ENCODE measurements at places on chromosomes 7 and 10.

- DNase-seq = no peak
Observed at GRCh38 chr7:108010377-108010776, 7.4 kb upstream of the LAMB1 start.

GRCh38 chr10:116029826-116030225, 243.2 kb downstream of the GFRA1 start:
- DNase-seq = no peak

DNA sequence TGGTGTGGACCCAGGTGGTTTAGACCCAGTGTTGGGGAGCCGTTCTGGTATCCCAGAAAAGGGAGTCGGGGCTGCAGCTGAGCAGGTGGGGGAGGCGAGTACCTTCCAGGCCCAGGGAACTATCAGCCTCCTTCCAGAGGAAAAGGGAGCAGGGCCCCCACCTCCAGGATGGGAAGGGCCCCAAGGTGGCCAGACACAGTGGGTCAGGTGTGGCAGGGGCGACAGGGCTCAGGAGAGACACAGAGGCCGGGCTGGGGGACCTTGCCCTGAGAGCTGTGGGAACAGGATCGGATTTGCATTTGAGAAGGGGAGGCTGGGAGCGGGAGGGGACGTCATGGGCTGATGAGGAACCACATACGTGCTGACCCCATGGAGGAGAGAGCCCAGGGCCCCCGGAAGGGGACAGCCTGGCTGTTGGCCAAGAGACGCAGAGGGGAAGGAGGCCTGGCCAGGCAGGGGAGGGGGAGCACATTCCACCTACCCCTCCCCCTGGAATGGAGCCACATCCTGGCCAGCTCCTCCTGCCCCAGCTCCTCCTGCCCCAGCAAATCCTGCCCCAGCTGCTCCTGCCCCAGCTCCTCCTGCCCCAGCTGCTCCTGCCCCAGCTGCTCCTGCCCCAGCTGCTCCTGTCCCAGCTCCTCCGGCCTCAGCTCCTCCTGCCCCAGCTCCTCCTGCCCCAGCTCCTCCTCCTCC, 9.7 kb upstream of the TTYH3 start:
- DNase-seq = no peak

GRCh38 chr10:7029672-7030071, 381.2 kb downstream of the SFMBT2 start:
- DNase-seq = no peak

DNA sequence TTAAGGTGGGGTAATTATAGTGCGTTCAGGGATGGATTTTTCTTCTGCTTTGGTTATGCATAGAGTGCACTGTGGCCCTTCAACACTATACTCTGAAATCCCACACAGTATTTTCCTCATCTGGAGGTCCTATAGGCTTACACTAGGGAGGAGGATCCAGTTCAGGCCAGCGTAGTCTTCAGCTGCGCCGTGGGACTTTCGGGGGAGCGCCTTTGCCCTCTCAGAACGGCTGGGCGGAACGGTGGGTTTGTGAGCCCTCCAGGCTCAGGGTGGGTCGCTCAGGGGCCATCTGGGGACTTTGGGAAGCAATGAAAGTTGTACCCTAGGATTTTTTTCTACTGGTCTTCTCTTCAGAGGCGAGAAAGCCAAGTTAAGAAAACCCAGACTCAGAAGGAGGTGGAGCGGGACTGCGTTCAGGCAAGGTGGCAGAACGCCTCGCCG, 652 bp upstream of the VPS26A start:
- no peak for DNase-seq

DNA sequence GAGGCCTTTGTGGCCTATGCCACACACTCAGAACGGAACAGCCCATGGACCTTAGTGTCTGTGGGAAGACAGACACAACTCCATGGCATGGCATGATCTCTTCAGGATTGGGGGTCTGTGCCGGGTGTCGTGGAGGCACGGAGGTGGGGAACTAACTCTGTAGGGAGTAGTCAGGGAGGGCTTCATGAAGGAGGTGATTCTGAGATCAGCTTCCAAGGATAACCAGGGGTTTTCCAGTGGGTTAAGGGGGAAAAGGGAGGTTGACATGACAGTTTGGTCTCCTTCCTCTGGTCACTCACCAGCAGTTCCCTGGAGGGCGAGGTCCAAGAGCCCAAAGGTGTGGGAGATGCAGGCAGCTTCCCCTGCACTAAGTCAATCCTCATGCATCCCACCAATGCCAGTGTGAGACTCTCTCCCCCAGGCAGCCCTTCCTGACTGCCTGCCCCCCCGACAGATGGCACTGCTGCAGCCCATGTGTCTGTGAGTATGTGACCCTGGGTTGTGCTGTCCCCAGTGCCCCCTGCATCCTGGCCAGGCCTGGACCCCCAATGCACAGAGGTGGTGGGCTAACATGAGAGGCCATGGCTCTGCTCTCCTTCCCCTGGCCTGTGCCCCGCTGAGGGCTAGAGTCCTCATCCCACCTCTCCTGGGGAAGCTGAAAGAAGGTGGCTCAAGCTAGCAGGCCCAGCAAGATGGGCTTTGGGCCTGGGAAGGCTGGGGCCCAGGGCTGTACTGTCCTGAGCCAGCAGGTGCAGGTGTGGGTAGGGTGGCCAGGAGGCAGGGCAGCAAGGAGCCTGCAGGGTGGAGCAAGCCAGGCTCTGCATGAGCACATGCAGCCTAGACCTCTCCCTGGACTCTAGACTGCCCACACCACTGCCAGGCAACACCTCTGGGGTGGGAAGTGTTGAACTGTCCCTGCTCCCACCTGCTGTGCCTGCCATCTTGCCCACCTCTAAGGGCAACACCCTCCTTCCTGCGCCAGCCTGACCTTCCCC, 39.7 kb downstream of the RASGEF1A start:
- no peak for DNase-seq
